NCI-H2029 treated with DMSO at 0.1 percent for 48 hours (cell line): ENCODE measurements at places on chromosomes 3 and 15.

DNA sequence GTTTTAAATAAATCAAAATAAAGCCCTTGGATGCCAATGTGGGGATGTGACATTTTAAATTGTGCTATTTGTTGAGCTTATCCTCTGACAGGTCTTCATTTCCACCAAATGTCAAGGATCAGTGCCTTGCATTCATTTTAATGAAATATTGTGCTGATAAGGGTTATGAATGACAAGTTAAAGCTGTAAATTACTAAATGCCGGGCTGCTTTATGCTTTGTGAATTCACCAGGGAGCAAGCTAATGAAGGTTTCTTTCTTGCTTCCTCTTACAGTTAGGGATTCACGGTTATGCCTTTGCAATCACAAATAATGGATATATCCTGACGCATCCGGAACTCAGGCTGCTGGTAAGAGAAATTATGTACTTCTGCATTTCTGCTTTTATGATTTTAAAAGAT, 81.7 kb downstream of the LRTM1 start:
- DNase-seq = no peak

DNA sequence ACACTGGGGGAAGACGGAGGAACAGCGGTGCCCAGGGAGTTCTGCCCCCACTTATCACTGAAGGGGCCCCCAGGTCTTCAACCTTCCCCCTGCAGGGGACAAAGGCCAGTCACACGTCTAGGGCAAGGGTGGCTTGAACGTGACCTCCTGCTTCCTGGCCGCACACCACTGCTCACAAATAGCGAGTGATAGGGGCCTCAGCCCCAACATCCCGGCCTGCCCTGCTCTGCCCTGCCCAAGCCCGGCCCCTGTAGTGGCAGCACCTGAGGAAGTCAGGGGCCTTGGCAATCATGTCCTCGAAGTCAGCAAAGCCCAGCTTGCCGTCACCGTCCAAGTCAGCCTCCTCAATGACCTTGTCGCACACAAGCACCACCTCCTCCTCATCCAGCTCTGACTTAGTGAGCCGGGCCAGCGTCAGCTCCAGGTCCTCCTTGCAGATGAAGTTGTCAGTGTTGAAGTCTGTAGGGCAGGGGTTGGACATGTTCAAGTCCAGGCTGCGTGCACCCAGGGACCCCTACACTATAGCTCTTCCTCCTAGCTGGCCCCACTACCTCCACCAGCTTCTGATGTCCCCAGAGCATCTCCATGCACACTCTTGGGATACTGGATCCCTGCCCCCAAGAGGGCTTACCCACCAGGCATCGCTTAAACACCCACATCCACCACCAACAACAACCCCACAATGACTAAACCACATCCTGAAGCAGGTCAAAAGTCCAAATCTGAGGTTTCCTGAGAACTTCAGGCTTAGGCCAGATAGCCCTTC, 13.3 kb downstream of the SH2D7 start:
- DNase-seq = no peak

- DNase-seq = no peak
These were observed 30.2 kb downstream of the IFT80 start for GRCh38 chr3:160368804-160369203.

DNA sequence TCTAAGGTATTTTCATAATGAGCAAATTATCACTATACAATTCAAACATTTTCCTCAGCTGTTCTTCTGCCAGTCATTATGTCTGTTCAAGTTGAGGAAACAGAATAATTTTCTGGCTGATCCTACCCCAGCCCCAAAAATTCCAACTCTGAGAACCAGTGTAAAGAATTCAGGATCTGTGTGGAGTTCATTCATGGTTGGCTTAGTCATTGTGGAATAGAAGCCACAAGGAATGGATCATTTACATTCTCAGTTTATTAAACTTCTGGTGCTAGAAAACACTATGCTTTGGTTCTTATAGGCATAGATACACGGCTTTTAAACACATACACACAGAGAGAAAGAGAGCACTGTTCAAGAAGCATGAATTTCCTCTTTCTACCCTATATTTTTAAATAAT, 134.6 kb downstream of the CMSS1 start:
- DNase-seq = no peak

DNA sequence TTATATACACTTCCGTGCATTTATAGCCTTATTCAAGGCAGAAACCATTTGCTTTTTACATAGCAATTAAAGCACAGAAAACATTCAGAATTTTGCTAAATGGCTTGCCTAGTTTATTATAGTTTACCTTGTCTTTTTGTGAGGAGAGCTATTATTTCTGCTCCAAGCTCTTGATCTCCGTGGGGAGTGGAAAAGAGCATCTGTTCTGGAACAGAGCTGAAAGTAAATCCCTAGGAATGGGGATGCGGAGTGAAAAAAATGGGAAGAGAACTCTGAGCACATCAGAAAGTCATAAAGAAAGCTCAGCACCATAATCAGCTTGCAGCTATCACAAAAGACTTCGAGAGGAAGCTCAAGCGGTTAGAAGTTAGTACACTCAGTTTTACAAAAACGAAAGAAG, 1006.7 kb downstream of the ROBO2 start:
- no peak for DNase-seq

DNA sequence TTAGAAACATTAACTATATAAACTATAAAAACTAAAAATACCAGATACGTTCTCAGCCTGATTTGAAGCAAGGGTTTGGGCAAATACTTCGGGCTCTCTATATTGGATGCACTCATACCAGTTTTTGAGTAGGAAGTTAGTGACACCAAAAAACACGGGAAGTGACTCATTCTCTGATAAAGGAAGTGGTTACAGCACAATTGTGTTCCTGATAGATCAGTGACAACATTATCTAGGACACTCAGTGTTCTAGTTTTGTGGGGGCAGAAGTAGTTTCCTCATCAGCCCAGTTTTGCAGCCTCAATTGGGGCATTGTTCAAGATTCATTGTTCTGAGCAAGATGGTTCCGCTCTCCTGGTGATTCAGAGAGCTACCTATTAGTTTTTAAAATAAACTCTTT, 469.6 kb upstream of the DPPA4 start:
- DNase-seq = no peak

DNA sequence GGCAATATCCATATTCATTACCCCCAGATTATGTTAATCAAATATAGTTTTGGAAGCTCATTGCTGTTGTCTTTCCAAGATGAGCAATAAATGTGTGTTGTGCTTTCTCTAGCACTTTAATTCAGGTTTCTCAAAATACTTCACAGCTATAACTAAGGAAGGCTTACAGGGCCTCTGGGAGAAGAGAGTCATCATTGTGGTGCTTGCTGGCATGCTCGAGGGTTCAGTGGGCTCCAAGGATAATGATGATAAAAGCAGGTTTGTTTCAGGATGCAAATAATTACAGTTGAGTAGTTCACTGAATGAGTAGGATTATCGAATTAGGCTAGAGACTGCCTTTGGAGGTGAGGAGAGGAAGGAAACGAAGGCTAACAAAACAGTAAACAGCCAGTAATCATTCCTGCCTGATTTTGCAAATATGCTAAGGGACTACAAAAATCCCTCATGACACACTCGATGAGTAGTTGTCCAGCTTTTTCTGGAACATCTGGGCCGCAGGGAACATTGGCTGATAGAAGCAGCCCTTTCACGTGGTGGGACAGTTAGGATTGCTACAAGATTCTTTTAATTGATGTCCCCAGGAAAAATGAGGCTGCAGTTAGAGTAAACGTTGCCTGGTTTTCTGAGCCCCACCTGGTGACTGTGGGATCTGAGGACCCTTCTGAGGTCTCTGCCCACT, 54.1 kb downstream of the SLC7A14 start:
- no peak for DNase-seq

DNA sequence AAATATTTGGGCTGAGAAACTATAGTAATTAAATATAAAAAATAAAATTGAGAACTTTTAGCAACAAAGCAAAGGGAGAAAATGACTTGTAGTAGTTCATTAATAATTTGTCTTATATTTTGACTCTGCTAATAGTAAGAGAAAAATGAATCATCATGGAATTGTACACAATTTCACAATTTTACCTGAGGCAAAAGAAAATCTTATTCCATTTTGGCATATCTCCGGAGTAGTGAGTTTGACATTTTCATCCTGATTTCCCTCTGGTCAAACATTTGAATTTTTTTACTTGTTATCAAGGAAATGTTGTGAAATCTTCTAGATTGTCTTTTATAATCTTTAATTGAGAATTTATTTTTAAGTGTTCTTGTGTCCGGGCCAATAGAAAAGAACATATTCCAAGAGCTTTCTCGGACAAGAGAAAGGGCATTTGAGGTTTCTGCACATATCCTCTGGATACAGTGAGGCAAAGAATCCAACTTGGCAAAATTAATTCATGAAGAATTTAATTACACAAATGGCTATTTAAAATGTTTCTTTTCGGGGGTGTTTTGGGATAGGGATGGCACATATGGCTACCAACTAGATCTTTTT, 89.3 kb upstream of the IGSF10 start:
- no peak for DNase-seq

DNA sequence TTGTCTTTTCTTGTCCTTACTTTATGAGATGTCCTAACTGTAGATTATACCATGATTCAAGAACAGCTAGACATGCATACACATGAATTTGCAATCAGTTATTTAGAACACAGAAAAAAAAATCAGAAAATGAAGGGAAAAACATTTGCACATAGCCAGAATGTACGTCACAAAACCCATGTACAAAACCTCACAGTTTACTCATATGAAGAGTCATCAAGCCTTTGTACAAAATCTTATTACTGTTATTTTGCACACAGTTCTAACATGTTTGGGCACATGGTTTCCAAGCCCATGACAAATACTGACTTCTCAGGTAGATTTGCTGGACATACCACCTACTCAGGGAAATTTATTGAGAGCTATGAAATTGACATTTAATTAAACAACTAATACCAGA, 48.2 kb downstream of the MAP3K13 start:
- DNase-seq = no peak

DNA sequence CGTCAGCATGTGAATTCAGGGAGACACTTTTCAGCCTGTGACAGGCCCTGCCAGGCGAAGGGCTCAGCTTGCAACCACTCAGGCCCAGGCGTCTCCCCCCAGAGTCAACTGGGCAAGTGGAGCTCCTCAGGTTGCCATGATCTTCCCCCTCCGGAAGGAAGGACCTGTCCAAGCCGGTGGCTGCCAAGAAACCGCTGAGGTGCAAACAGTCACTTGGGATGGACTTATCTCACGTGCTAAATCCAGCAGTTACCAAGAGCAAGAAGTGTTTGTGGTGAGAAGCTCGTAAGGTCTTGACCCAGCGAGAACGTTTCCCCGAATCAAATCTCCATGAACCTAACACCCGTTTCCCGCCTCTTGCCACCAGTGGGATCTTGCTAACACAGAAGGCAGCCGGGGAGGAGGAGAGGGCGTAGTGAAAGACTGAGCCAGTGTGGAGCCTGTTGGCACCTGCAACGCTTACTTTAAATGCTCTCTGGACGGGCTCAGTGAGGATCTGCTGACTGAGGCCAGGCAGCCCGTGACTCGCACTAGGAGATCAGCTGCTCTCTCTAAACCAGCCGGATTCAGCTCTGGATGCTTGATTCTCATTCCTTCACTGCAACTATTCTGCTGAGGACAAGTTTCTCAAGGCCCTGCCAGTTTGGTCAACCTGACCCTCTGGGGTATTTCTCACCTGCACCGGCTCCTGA, 39.0 kb downstream of the IQSEC1 start:
- DNase-seq = no peak

DNA sequence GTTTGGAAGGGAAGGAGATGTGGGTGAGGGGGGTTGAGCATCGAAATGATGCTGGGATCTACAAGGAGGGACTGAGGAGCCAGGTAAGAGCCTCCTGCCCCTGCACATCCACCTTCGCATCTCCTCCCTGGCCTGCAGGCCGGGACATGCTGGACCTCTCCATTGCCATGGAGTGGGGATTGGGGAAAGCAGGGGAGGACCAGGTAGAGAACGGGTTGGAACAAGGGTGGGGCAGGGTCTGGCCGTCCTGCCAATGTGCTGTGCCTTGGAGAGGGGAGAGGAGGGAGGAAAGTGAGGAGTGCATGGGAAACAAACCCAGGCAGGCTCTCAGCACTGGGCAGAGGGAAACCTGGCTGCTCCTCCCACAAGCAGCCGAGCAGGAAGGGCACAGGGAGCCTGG, 10.6 kb downstream of the PLA2G4B start:
- no peak for DNase-seq

DNA sequence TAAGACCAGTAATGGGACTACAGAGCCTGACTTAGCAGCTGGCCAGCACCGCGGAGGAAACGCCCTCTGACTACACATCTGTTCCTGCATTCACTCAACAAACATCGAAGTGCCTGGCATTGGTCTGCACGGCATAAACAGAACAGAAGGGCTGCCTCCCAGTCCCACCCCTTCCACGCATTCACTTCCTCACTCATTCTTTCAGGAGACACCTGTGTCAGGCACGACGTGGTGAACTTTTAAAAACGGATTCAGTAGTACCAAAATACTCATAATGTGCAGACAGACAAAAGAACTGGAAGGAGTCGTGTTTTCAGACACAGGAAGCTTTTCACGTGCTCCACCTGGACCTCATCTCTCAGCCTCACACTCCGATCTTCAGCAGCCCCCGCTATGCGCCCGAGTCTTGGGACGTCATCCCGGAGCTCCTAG, 123.3 kb downstream of the XXYLT1 start:
- no peak for DNase-seq

GRCh38 chr15:67479781-67480505, 41.0 kb upstream of the C15orf61 start:
- DNase-seq = no peak

DNA sequence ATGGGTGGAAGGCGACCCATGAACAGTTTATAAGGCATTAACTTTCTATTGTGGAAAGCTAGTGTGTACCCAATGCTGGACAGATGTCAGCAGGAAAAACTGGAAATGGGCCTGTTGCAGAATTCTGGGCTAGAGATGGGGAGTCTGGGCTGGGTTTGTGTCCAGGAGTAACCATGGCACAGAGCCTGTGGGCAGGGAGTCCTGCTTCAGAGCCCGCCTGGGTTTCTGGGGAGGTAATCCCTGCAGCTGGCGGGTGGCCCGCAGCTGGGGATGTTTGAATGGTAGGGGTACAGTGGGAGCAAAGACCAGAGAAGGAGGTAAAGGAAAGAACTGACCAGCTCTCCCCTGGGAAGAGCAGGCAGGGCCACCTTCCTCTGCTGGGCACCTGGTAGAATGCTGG, 25.7 kb downstream of the ACAA1 start:
- DNase-seq = no peak

GRCh38 chr3:414063-414462, 217.5 kb downstream of the CHL1 start:
- DNase-seq = no peak

- DNase-seq = peak; percentile 78
These were observed at the start of gene GOLIM4 for GRCh38 chr3:168095611-168096209. TSS of gene GOLIM4 (minus strand) at chr3:168095924. CDS start at chr3:168095285, 639 bp downstream.

DNA sequence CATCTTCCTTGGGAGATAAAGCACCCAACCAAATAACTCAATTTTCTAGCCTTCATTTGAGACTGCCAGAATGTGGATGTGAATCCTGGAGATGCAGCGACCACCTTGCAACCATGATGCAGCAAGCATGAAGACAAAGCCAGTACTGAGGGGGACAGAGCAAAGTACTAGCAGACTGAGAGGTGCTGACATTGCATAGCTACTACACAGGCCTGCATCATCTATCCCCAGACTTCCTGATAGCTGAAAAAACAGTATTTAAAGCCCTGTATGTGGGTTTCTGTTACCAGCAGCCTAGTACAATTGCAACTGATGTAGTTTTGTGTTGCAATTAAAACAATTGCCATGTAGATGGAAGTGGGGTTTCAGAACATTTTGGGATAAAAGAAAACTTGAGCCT, 146.3 kb upstream of the VEPH1 start:
- no peak for DNase-seq
